ENCODE measurements at places on chromosomes 13 and 19.
A peak's percentile ranks its signal among the peaks of the same experiment; 100 is the strongest.

DNA sequence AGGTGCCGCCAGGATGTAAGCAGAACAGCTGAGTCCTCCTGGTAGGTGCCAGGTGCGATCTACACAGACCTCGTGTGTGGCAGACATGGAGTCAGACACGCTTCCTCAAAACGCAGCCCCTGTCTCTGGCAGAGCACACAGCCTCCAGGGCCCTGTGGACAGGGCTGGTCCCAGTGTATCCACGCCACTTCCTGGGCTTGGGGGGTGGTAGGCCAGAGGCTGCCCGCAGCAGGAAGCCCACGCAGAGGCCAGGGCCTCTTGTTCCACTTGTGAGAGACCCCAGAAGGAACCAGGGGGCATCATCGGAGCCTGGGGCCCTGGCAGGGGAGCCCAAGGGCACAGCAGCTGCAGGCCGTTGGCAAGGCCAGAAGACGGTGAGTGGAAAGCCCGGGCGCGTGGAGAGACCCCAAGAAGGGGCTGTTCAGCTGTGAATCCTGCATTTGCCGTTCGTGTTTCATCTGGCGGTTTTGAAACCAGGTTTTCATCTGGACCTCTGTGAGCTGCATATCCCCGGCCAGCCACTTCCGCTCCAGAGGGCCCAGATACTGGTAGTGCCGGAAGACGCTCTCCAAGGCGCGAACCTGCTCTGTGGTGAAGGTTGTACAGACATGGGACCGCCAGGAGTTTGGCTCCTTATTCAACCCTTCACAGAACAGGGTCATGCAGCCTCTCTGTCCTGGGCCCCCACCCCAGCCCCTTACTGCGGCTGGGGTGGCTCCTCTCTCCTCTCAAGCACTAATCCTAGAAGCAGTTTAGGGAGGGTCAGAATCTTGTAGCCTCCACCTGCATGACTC is 25.1 kb upstream of the SLITRK1 start:
- DNase-seq = no peak

DNA sequence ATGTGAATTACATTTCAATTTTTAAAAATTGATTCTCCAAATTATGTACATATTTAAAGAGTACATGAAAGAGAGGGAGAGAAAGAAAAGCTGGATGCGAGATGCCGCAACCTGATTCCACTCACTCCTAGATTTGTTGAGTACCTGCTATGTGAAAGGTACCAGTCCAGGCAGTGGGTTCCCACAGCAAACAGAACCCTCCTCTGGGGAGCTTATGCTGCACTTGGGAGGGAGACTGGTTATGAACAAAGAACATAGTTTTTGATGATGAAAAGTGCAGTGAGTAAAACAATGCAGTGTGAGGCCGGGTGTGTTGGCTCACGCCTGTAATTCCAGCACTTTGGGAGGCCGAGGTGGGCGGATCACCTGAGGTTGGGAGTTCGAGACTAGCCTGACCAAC is 43.4 kb downstream of the ACTN4 start:
- no peak for DNase-seq

DNA sequence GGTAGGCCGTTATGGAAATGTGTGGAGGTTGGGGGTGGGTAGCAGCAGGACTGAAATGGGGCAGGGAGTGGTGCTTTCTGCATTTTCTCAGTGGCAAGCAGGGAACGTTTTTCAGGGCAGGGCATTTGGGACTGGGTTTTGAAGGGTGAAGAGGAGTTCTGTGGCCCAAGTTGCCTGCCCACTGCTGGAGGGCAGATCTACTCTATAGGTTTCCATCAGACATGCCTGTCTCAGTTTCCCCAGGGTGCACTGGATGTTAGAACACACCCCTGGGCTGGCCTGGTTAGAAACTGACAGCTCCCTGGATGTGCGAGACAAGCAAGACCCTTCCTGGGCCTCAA is 870 bp upstream of the GRIN3B start:
- DNase-seq = no peak

DNA sequence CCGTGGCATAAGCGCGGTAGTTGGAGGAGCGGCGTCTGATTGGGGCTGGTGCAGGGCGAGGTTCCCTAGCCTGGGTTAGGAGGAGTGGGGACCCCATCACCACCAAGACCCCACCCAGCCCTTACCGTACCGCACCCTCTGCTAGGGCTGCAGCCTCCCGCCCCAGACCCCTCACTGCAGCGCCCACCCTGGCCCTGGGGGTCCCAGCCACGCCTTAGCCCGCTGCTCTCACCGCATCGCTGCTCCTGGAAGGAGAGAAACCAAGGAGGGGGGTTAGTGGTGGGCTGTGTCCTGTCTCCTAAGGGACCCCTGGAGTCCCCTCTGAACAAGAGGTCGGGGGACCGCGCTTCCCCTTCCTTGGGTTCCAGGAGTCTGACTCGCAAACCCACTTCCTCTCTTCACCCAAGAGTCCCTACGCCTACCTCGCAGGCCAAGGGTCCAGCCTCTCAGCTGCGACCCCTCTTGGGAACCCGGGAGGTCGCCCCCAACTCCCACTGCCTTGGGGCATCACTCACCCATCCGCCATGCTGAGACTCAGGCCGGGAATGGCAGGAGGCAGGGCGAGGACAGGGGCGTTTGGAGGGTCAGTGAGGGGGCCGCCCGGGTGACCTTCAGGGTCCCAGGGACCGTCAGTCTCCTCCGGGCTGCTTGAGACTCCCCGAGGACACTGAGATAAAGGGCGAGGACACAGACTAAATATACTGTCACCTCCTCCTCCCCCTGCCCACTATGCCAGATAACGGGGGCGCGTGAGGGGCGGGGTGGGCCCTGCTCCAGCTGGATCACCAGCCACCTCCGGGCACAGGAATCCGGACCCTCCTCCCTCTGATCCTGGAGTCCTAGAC is at the start of gene TNNI3:
TSS of gene TNNI3 (minus strand) at position 669 of the 845 bp plus-strand sequence. CDS start at position 526, 143 bp downstream.
- no peak for DNase-seq

- no peak for DNase-seq
Observed at GRCh38 chr13:111388851-111389500, 68.5 kb downstream of the TEX29 start.

GRCh38 chr13:32423592-32423991 is 4.3 kb downstream of the N4BP2L1 start:
- DNase-seq = no peak

- peak; percentile 75 for DNase-seq
Observed at GRCh38 chr13:112486386-112487126, 101.4 kb downstream of the TUBGCP3 start.

Data from AG20443 (cell line).